ENCODE measurements at places on chromosomes 3 and 15. TPM values are rescaled to one million over a fixed set of nuclear protein-coding genes. Genes with fewer than 3 reads are reported as not detected.

The SPTBN5 gene
- 5.2 TPM for total RNA-seq

The TIMMDC1 gene
- 50.1 TPM for total RNA-seq

DNA sequence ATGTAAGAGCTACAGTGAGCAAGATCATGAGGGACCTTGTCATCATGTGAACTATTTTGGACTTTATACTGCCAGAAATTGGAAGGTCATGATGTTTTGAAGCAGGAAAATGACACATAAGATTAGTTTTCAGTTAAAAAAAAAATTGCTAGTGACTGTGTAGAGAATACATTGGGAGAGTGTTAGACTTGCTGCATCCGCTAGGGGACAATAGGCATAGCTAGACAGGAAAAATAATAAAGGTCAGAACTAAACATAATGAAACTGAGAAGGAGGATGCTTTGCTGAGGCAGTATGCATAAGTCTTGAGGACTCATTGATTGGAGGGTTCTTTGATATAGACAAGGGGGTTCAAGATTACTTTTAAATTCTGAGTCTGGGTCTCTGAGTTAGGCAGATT lies 275.8 kb upstream of the KCNH8 start:
- no peak for DNase-seq
- H3K27ac ChIP-seq: no peak overlapping the region
- H3K27me3 ChIP-seq: no peaks in the 10 kb centered on the region
- no peaks in the 10 kb centered on the region for H3K4me1 ChIP-seq
- no peaks in the 10 kb centered on the region for H3K36me3 ChIP-seq

- no peak for DNase-seq
- H3K4me3 ChIP-seq: no peak overlapping the region
- H3K4me1 ChIP-seq: no peaks in the 10 kb centered on the region
- no peaks in the 10 kb centered on the region for H3K27me3 ChIP-seq
Measured at GRCh38 chr3:179921500-179921899, 115.2 kb downstream of the PEX5L start.

GRCh38 chr15:74253211-74253921 lies 17.2 kb downstream of the CCDC33 start:
- no peak overlapping the region for H3K4me3 ChIP-seq
- H3K27me3 ChIP-seq: no peaks in the 10 kb centered on the region
- H3K36me3 ChIP-seq: no peaks in the 10 kb centered on the region
- DNase-seq: no peak
